Activated T-cell treated with anti-CD3 and anti-CD28 coated beads for 4 hours (primary cell): ENCODE measurements at places on chromosomes 4 and X.

- DNase-seq = no peak
Measured at GRCh38 chr4:139493176-139493575, 39.3 kb downstream of the RAB33B start.

- DNase-seq = no peak
Measured at GRCh38 chrX:23578079-23578478, 89.2 kb upstream of the PRDX4 start.

- DNase-seq = no peak
Measured at GRCh38 chr4:91764085-91764484, 539.7 kb upstream of the GRID2 start.

- DNase-seq = peak; percentile 48
Measured at GRCh38 chr4:2714061-2714770, 41.9 kb downstream of the TNIP2 start.

DNA sequence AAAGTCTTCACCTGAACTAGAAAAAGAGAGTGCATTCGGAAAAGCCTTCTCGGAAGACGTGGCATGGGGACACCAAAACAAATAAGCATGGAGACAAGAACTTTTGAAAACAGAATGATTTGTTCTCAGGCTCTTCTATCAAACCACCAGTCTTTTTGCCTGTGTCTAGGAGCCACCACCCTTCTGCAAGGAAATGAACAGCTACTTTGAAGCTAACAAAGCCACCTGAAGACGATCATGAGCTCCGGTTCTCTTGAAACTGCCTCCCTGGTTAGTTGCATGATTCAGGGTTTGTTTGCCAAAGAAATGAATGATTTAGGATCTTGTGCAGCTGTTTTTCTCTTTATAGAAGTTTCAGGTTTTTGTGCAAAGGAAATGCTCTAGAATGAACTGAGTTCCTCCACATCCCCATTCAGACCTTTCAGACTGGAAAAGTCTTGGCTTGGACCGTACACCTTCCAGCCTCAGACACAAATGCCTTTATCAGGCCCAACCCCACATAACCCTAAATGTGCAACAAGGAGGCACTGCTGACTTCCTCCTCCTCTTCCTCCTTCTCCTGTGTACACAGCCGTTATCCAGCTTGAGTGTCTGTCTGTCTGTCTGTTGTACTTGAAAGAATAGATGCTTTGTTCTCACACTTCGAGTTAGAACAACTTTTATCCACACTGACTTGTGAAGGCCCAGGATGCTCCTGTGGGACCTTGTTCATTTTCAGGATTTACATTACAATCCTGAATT is 334.8 kb upstream of the KLF3 start:
- no peak for DNase-seq

DNA sequence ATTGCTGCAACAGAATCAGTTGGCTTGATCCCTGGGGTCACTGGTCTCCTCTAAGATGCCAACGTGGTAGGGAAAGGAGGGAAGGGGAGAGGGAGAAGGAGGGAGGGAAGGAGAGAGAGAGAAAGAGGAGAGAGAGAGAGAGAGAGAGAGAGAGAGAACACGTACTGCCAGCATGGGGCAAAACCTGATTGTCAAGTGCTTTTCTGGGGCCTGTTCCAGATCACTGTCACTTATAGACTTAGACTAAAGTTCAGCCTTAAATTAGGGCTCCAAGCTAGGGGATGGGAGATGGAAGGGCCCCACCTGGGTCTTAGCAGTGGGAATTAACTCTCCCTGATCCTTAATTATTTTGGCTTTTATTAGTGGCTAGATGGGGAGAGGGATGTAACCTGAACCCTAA is 12.9 kb downstream of the SHROOM4 start:
- DNase-seq = no peak

GRCh38 chrX:78104447-78105176 is 564 bp downstream of the PGK1 start:
- no peak for DNase-seq

GRCh38 chr4:116664198-116664597 is 421.2 kb downstream of the TRAM1L1 start:
- DNase-seq = no peak

DNA sequence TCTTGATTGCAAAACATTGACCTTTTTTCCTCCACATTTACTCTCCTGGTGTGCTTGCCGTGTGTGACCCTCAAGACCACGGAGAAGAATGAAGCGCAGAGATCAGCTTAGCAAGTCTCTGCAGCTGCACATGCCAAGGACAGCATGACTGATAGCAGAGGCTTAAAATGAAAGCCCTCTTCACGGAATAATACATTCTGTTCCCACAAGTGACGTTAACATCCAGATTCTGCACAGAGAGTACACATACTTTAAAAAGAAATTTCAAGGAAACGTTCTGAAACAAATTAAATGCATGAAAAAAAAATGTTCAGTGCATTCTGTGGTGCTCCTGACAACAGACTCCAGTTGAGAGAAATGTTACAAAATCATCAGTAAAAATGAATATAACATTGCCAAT is 60.9 kb downstream of the SLC7A11 start:
- no peak for DNase-seq

DNA sequence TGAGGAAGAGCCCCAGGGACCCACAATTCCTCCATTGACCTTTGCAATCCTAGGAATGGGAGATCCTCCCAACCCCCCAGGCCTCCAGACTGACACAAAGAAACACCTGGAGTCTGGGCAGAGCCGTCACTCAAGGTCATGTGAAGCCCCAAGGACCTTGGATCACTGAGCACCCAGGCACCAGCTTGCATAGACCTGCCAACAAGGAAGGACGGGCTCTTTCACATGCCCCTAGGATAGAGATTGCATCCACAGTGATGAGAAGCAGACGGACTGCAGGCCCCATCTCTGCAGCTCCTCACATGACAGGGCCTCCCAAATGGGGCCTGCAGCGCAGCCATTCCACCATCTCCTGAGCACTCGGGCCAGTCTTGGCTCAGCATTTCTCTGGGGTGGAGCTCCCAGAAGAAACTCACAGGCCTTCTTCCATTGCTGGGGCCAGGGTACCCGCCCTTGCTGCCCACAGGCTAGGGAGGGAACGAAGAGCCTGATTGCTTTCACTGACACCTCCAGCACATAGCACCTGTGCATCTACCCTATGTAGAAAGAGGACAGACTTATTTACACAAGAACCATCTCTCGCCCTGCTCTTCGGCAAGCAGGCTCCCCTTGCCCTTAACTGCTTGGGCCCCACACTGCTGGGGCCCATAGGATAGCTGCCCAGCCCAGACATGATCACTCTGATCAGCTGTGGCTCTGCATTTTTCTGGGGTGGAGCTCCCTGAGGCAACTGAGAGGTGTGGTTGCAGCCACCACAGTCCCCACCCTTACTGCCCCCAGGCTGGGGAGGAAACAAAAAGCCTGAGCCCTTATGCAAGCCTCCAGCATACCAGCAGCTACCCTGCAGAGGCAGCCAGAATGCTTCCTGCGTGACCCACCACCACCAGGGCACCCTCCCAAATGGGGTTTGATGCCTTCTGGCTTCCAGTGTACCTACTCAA is 185.7 kb upstream of the ZCCHC13 start:
- DNase-seq = no peak
